Myocyte (in vitro differentiated cells): ENCODE measurements at places on chromosomes 3 and 15. TPM values are rescaled to one million over a fixed set of nuclear protein-coding genes. Genes with fewer than 3 reads are reported as not detected.

GRCh38 chr15:38521316-38521715, 43.3 kb downstream of the RASGRP1 start:
- DNase-seq = no peak

GRCh38 chr15:95141486-95141885, 910.1 kb downstream of the MCTP2 start:
- DNase-seq = no peak

GRCh38 chr3:127560051-127560787, 30.3 kb downstream of the TPRA1 start:
- DNase-seq = no peak

GRCh38 chr3:15964605-15965442, 167.0 kb upstream of the ANKRD28 start:
- DNase-seq = peak; percentile 75

DNA sequence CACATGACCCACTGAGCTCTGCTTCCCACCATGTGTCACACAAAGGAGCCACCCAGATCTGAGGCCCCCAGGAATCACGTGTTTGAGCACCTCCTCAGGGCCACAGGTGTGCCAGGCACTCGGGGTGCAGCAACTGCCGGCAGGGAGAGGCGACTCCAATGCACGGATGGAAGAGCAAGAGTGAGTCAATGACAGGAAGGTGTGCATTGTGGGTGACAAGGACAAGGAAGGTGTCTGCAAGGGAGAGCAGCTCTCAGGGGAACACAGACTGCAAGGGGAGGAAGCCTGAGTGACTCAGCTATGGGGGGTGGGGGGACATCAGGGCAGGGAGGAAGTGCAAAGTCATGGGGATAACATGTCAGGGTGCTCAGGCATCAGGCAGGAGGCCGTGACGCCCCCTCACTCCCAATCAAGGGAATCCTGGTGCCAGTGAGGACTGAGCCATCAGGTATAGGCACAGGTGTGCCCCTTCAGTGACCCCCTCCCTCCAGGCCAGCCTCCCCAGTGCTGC, 67.4 kb downstream of the NUP210 start:
- no peak for DNase-seq

GRCh38 chr3:69510481-69511030, 124.7 kb upstream of the FRMD4B start:
- no peak for DNase-seq

DNA sequence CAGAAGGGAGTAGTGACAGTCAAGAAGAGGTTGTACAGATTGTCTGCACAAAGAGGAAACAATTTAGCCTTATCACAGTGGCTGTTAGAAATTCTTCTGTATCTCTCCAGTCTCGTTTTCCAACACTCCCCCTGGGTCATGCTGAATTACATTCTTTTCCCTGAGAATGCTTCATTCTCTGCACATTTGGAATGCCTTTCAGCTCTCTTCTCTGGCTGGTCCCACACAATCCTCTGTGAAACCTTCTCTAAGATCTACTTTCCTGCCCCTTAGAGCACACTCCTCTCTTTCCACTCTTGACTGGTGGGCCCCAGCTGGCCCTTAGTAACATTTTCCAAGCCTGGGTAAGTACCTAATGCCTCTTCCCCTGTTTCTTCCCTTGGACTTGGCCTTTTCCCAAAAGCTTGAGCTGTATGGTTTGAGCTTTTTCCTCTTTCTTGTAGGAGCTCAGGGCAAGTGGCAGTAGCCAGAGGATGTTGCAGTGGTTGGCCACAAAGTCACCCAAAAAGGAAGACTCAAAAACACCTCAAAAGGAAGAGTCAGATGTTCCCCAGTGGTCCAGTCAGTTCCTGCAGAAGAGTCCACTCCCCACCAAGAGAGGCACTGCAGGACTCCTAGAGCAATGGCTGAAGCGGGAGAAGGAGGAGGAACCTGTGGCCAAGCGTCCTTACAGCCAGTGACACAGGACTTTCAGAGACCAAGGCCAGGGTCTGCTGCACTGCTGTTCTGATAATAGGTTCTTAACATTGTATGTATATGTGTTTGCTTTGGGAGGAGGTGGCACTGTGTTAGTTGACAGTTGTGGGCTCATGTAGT, 25.7 kb downstream of the HMCES start:
- DNase-seq = no peak

- no peak for DNase-seq
Observed at GRCh38 chr3:37652851-37653250, 208.8 kb upstream of the CTDSPL start.

DNA sequence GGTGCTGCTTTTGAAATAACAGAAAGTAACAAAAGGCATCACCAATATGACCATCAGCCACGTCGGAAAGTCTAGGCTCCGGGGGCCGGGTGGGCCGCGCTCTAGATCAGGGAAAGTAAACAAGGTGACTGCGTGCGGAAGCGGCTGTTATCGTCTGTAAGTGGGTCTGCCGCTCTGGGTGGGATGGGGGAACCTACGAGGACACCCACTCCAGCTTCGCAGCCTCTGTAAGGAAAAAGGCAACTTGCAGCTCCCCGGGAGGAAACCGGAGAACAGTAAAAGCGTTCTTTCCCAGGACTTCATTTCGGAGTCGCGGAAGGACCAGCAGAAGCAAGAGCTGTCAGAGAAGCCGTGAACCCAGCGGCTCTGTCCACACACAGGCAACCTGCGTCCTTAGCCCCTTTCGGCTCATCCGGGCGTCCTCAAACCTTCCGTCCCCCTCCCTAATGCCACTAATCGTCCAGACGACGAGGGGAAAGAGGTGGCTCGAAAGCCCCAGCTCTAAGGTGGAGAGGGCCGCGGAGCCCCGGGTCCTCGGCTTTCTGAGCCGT, 461 bp downstream of the XRN1 start:
- peak; percentile 56 for DNase-seq

DNA sequence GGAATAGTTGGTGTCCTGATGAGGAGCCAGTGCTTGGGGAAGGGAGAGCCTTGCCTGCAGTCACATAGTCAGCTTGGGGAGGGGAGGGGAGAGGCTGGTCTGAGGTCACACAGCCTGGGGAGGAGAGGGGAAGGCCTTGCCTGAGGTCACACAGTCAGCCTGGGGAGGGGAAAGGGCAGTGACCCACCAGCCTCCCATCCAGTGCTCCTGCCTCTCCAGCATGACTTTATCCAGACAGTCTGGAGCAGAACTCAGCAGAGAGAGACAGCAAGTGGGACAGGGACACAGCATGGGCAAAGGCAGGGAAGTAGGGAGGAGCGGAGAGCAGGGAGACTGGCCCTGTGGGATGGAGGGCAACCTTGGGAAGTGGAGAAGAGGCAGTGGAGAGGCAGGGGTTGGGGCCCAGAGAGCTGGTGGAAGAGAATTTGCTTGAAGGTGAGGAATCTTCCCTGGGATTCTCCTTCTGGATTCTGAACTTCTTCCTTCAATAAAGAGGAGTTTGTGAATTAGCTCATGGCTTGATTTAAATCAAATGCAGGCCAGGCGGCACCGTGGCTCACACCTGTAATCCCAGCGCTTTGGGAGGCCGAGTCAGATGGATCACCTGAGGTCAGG, 64.5 kb downstream of the CORO2B start:
- no peak for DNase-seq

GRCh38 chr15:98745650-98746374, 97.5 kb downstream of the IGF1R start:
- DNase-seq = no peak

DNA sequence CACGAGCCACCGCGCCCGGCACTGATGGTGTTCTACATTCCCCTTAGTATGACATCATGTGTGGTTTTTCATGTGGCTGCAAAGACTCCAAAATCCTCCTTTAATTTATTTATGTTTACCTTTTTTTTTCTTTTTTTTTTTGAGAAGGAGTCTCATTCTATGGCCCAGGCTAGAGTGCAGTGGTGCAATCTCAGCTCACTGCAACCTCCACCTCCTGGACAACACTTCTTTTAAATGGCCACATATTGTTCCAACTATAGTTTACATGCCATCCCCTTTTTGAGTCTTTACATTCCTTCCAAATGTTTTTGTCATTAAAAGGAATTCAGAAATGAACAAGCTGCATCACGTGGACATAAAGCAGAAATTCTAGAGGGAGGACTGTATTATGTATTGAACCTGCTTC, 10.3 kb upstream of the CDV3 start:
- DNase-seq = no peak

- DNase-seq = no peak
Observed at GRCh38 chr15:28167042-28167441, 67.9 kb upstream of the OCA2 start.

- no peak for DNase-seq
Observed at GRCh38 chr3:133383175-133383574, 16.7 kb upstream of the BFSP2 start.

The IMPG2 gene
- total RNA-seq = 0.67 and 0.78 TPM in 2 replicates

The FANCD2 gene
- 0.51 and 1.6 TPM in 2 replicates for total RNA-seq

The CD80 gene
- total RNA-seq = 0.21 and 2.2 TPM in 2 replicates

The ATP13A5 gene
- not detected in 2 replicates for total RNA-seq

The MORC1 gene
- total RNA-seq = not detected in 2 replicates

The GOLGA6L7 gene
- not detected in 2 replicates for total RNA-seq

The ALG3 gene
- 55.0 and 77.6 TPM in 2 replicates for total RNA-seq

The PXK gene
- 21.9 and 23.2 TPM in 2 replicates for total RNA-seq
